Caki2 (cell line): ENCODE measurements at places on chromosomes 12 and 14.

- no peak for DNase-seq
Measured at GRCh38 chr14:26594148-26594547, 3.7 kb downstream of the NOVA1 start.

GRCh38 chr12:5969974-5970690, 25.1 kb upstream of the ANO2 start:
- DNase-seq = no peak

GRCh38 chr12:103558879-103559278, 28.2 kb upstream of the STAB2 start:
- DNase-seq = no peak

GRCh38 chr12:95637010-95637409, 85.7 kb upstream of the USP44 start:
- DNase-seq = no peak

DNA sequence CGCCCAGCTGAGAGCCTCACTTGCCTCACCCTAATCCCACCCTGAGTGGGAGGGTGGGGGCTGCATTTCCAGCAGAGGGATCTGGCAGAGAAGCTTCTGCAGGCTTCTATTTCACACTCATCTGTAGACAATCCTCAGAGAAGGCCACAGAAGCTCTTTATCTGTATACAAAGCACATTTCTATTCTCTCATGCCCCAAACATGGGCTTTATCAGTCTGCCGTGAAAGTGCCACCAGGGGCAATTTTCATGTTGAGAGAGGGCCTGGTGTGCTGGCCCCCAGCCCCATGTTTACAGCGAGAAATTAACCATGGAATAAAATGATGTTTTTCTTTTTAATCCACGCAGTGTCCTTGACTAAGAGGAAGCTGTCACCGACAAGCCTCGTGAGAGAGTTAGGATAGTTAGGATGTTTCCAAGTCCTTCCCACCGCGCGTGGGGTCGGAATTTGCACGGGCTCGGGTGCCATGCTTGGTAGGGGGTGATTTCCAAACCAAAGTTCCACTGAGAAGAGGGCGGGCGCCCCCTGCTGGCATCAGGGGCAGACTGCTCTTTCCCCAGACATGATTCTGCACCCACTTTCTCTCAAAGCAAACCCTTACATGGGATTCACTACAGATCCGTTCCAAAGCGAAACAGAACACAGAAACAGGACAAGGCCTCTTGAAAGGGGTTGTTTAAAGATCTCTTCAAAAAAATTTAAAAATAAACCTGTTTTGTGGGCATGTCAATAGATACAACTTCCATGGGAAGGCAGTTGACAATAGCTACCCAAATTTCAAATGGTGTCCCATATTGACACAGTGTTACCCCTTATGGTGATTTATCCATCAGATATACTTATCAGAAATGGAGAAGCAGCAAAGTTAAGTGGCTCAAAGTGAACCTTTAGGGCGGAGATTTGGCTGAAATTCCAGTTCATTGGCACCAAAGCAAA, 19.4 kb downstream of the BDKRB1 start:
- no peak for DNase-seq

DNA sequence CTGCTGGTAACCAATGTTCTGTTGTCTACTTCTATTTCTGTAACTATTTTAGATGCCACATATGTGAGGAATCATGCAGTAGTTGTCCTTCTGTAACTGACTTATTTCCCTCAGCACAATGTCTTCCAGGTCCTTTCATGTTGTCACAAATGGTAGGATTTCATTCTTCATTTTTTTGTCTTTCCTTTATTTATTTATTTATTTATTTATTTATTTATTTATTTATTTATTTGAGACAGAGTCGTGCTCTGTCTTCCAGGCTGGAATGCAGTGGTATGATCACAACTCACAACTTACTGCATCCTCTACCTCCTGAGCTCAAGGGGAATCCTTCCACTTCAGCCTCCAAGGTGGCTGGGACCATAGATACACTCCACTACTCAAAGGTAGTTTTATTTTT, 288.2 kb downstream of the PPFIA2 start:
- DNase-seq = no peak

- DNase-seq = peak; percentile 44
Measured at GRCh38 chr12:132638541-132639408, 20.2 kb downstream of the P2RX2 start.

DNA sequence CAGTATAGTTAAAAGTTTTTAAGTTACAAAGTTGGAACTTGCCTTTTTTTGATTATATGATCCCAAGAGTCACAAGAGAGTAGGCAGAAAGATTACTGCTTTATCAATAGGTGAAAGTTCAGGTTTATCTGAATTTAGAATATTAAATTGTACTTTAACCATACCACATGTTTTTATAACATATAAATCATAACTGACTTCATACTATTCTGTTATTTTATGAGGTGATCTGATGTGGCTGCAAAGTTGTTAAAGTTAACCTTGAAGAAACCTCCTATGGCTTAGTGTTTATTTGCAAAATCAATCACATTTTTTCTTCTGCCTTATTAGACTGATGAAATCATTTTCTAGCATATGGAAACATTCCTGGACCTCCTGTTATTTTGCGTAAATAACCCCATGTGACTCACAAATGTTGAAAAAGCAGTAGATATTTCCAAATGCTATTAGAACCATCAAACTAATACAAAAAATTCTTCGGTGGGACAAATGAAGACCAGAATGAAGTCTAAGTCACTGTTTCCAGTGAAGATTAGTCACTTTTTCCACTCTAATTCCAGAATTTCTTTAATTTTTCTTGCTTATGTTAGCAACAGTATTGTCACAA, 132.1 kb downstream of the RAD51B start:
- no peak for DNase-seq

DNA sequence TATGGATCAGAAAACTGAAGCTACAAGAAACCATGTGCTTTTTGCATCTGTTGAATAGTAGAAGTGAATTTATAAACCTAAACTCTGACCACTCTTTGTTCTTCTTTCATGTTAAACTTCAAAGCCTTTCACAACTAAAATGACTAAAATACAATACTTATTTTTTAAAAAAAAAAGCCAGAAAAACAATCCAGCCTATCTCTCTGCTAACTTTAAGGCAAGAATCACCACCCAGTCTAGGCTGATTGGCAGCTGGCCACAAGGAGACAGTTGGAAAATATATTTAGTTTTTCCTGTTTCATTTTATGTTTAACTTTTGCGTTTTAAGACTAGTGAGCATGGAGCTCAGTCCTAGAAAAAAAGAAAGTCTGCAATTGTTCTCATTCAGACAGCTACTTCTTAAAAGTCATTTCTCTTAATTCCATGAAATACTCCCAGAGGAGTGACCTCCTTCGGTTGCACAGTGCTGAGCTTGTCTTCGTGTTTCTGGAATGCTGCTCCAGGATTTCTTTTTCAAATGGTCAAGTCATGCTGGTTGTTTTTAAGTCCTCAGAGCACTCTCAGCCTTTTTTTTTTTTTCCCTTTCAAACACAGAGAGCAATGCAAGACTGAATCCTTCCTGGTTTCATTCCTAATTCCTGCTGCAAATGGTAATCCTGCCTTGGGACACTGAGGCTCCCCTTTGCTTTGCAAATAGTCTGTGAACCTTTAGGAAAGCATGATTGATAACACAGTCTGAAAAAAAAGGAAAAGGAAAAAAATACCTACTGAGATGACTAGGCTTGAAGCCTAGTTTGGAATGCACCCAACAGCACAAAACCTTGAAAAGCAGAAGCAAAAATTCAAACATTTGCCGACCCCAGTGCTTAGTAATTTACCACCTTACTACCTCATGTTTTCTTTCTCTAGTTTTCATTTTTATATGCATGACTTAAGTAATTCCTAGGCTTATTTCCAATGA, 233.3 kb upstream of the DAAM1 start:
- DNase-seq = no peak

GRCh38 chr12:76345569-76345968, 2.6 kb downstream of the BBS10 start:
- DNase-seq = no peak

DNA sequence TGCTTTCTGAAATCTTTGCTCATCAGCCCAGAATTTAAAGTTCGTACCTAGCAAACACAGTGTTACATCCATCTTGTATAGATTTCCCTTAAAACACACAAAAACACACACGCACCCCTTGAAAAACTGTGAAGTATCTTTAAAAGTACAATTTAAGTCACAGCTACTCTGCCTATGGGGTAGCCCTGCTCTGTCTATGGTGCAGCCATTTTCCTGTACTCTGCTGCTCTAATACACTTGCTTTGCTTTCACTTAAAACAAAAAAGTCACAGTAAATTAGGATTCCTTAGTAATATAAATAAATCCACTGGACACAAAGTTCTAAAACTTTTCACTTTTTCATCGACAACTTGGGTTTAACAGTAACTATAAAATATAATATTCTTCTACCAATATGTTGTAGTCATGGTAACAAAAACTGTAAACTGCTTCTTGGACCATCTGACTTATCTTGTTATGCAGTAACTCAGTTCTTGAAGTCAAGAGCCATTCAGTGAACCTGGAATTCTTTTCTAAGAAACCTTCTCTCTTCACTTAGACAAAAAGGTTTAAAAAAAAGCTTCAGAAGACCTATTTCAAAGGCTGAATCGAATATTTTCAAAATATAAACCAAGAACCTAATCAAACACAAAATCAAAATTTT, 63.5 kb downstream of the MED13L start:
- no peak for DNase-seq

DNA sequence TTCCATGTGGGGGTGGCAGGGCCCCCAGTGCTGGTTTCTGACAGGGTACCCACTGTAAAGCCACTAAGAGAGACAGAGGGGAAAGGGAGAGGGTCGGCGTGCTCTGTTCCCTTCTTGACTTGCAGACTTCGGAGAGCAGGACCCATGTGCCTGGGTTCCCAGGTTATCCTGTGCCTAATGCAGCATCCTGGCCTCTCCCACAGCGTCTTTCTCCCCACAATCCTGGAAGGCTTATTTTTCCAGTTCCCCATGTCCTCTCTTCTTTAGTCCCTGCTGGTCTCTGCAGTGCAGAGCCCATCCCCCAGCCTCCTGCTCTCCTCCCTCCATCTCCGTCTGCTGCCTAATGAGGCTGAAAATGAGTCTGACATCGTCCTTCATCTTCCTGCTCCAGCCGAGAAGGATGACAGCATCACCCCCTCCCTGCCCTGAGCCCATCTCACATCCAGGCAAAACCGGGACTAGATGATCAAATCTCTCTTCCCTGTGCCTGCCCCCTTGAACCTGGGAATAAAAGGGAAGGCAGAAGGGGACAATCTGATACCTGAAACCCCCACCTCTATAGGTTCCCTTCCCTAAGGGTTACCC, 15.1 kb downstream of the CALCOCO1 start:
- DNase-seq = peak; percentile 61

- no peak for DNase-seq
Measured at GRCh38 chr12:67632005-67632404, 16.5 kb upstream of the DYRK2 start.

DNA sequence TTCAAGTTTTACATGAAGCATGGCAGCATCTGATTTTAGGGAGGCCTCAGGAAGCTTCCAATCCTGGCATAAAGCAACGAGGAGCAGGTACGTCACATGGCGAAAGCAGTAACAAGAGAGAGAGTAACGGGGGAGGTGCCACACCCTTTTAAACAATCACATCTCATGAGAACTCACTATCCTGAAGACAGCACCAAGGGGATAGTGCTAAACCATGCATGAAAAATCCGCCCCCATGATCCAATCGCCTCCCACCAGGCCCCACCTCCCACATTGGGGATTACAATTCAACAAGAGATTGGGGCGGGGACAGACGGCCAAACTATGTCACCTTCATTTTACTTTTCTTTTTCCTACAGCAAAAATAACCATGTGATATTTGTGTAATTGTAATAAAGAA, 7.2 kb upstream of the MAP3K9 start:
- DNase-seq = peak; percentile 41

- DNase-seq = peak; percentile 38
Measured at GRCh38 chr14:105091054-105091516, 25.9 kb upstream of the GPR132 start.

DNA sequence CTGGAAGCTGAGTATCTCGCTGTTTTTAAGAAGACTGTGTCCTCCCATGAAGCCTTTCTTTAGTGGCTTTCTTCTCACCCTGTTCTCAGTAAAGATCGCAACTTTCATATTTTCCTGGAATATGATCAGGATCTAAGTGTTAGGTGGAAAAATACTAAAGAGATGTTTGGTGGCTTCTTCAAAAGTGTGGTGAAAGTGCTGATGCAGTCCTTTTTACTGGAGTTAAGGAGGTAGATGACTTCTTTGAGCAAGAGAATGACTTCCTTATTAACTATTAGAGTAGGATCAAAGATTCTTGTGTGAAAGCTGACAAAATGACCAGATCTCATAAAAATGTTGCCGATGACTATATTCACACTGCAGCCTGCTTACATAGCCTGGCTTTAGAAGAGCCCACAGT, 141.6 kb downstream of the SLC5A8 start:
- DNase-seq = no peak

DNA sequence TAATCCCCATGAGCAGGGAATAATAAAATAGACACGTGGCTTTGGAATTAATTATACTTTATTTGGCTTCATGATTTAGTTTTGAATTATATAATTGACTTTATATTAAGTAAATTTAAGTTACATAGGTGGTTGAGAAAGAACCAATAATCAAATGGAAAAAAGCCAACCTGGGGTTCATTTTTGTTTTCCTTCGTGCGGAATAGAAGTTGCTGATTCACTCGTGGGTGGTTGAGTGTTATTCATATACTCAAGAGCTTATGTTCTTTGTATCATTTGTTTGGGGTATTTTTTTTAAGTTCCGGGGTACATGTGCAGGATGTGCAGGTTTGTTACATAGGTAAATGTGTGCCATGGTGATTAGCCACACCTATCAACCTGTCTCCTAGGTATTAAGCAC, 58.0 kb downstream of the ZNF664 start:
- no peak for DNase-seq

DNA sequence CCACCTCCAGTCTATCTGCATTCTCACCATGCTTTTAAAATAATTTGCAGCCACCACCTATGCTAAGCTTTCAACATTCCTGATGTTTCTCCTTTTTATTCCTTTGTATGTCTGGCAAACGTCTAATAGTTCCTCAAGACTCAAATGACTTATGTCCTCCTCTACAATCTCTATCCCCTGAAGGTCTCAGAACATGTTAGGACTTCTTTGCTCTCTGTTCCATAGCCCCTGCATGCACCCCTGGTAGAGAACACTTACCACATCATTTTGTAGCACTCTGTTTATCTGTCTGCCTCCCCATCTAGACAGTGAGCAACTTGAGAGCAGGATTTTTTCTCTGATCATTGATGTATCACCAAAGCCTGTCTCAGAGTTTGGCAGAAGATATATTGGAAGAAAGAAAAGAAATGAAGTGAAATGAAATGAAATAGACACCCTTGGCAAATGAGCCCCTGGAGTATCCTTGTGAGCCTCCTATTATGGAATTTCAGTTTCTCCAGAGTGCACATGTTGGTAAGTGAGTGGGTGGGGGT, 1231.2 kb upstream of the FLRT2 start:
- no peak for DNase-seq
